Activated CD4-positive, alpha-beta T cell treated with anti-CD3 and anti-CD28 coated beads, Interleukin-2, amount 10 ng/mL, durations not matched to agents 24 days and 14 days (primary cell): ENCODE measurements at places on chromosomes 3 and 15. TPM values are rescaled to one million over a fixed set of nuclear protein-coding genes. Genes with fewer than 3 reads are reported as not detected.
A peak's percentile ranks its signal among the peaks of the same experiment; 100 is the strongest.

Gene A4GNT
- not detected in 2 replicates for total RNA-seq

Gene THAP10
- not detected in 2 replicates for total RNA-seq

Gene CCR1
- 5.9 and 6.7 TPM in 2 replicates for total RNA-seq

Gene EIF4E3
- total RNA-seq: 20.3 and 20.7 TPM in 2 replicates

Gene FOXB1
- 0.54 and 0.68 TPM in 2 replicates for total RNA-seq

Gene LSM3
- 17.4 and 18.0 TPM in 2 replicates for total RNA-seq

- H3K4me3 ChIP-seq: no peak overlapping the region
- DNase-seq: no peak
Observed at GRCh38 chr3:28139288-28139687, 102.1 kb upstream of the CMC1 start.

- H3K4me3 ChIP-seq: no peak overlapping the region
- no peaks in the 10 kb centered on the region for H3K36me3 ChIP-seq
- H3K27me3 ChIP-seq: no peaks in the 10 kb centered on the region
- no peak overlapping the region for H3K27ac ChIP-seq
- DNase-seq: no peak
Observed at GRCh38 chr3:133833267-133833666, 27.7 kb downstream of the SRPRB start.

DNA sequence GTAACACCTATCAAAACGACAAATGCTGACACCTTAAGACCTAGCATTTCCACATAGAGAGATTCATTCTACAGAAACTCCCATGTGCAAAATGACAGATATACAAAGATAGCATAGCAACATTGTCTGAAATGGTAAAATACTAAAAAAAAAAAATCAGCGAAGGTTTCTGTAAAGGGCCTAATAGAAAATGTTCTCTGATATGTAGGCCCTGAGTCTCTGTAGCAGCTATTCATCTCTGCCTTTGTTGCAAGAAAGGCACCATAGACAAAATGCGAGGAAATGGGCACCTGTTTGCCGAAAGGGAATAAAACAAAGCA, 631 bp upstream of the MFGE8 start:
- DNase-seq: no peak
- H3K27ac ChIP-seq: no peak overlapping the region
- H3K4me1 ChIP-seq: peaks cover 17% of the 10 kb centered on the region
- H3K4me3 ChIP-seq: peak overlapping the region; percentile 89
- peaks cover 4% of the 10 kb centered on the region for H3K27me3 ChIP-seq

DNA sequence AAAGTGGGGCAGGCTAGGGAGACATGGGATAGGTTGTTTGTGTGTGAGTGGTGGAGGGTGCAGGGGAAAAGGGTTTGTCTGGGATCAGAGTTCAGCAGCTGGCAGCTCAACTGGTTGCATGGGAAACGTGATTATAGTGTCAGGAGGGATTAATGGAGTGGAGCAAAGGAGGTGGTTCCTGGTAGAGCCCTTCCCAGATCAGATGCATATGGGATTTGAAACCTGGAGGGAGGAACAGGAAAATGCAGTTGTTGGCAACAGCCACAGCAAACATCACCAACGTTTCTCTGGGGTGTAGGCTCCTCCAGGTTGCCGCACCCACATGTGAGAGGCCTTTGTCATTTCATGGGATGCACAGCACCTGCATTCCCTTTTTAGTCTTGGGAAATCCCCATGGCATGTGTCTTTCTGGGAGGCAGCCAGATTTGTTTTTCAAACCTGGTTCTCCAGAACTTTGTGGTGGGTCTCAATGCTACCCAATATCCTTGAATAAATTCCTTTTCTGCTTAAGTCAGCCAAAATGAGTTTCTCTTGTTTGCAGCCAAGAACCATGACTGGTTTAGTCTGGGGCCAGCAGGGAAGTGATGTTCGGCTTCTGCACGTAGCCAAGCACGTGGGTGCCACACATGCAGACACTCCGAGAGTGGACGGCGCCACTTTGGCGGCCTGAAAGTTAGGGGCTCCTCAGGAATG, 61.3 kb downstream of the BDH1 start:
- H3K27me3 ChIP-seq: peaks cover 9% of the 10 kb centered on the region
- DNase-seq: no peak
- H3K27ac ChIP-seq: no peak overlapping the region
- H3K4me1 ChIP-seq: no peaks in the 10 kb centered on the region

DNA sequence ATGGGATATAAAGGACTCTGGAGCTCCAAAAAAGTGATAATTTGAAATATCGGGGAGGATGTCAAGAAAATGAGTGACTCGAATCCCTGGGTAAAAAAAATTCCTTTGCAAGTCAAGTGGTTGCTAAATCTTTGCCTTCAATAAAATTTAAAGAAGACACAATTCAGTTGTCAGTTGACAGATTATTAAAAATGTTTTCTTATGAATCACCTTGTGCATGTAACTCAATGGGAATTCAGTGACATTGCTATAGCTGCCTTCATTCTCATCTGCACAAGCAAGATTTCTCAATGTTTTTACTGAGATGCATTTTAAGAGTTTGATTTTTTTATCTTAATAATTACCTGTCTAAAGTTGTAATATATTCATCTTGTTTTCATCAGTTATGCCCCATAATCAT, 264.0 kb upstream of the IL12A start:
- no peaks in the 10 kb centered on the region for H3K4me1 ChIP-seq
- H3K36me3 ChIP-seq: no peaks in the 10 kb centered on the region
- H3K27me3 ChIP-seq: no peaks in the 10 kb centered on the region
- no peak overlapping the region for H3K27ac ChIP-seq
- DNase-seq: no peak

DNA sequence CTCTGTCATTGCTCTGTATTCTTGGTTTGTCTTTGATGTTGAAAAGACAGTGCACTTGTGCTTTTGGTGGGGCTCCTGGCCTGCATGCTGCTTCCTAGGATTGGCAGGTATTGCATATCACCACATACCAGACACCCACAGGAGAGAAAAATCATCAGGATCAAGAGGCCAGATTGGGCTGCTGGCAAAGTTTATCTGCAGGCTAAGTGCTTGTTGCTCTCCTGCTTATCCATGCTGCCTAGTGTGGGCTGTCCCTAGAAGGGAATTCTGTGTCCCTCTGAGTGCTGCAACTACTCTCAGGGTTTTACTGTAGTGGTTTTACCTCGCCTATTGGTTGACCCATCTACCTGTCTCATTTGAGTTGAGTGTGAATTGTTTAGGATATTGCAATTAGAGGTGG, 833 bp upstream of the SLC22A13 start:
- H3K4me1 ChIP-seq: peaks cover 12% of the 10 kb centered on the region
- H3K36me3 ChIP-seq: peaks cover 8% of the 10 kb centered on the region
- no peak overlapping the region for H3K27ac ChIP-seq
- DNase-seq: no peak
- H3K4me3 ChIP-seq: no peak overlapping the region

DNA sequence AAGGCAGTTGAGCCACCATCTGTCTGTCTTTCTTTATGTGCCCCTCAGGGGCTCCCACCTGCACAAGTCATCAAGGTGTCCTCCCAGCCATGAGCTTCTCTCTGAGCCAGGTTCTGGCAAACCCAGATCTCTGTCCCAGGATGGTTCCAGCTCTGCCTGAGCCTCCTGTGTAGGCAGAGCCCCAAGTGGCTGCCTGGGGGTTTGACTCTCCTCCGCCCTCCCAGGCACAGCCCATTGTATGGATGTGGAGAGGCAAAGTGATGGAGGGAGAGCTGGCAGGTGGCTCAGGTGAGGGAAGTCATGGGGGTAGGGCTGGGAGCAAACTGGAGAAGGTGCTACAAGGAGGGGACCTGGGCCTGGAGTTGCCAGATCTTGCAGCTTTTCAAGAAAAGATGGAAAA, 56.9 kb downstream of the GRIP2 start:
- peaks cover 6% of the 10 kb centered on the region for H3K4me1 ChIP-seq
- no peak overlapping the region for H3K27ac ChIP-seq
- H3K4me3 ChIP-seq: no peak overlapping the region
- peaks cover 37% of the 10 kb centered on the region for H3K36me3 ChIP-seq
- no peaks in the 10 kb centered on the region for H3K27me3 ChIP-seq

- H3K4me3 ChIP-seq: no peak overlapping the region
- H3K36me3 ChIP-seq: peaks cover 38% of the 10 kb centered on the region
- H3K27me3 ChIP-seq: no peaks in the 10 kb centered on the region
- H3K4me1 ChIP-seq: peaks cover 2% of the 10 kb centered on the region
- DNase-seq: no peak
Observed at GRCh38 chr3:130702985-130703384, 43.6 kb downstream of the PIK3R4 start.

GRCh38 chr3:120449701-120450599, 842 bp downstream of the FSTL1 start:
- H3K27me3 ChIP-seq: peaks cover 66% of the 10 kb centered on the region
- peak; percentile 60 for DNase-seq
- peaks cover 7% of the 10 kb centered on the region for H3K4me1 ChIP-seq
- no peaks in the 10 kb centered on the region for H3K36me3 ChIP-seq

GRCh38 chr3:165339753-165340152, 143.6 kb upstream of the SLITRK3 start:
- H3K27ac ChIP-seq: no peak overlapping the region
- H3K36me3 ChIP-seq: no peaks in the 10 kb centered on the region
- H3K27me3 ChIP-seq: no peaks in the 10 kb centered on the region
- no peaks in the 10 kb centered on the region for H3K4me1 ChIP-seq

GRCh38 chr3:175105066-175105465, 245.9 kb downstream of the NAALADL2 start:
- H3K36me3 ChIP-seq: no peaks in the 10 kb centered on the region
- no peaks in the 10 kb centered on the region for H3K27me3 ChIP-seq
- H3K27ac ChIP-seq: no peak overlapping the region
- no peaks in the 10 kb centered on the region for H3K4me1 ChIP-seq

DNA sequence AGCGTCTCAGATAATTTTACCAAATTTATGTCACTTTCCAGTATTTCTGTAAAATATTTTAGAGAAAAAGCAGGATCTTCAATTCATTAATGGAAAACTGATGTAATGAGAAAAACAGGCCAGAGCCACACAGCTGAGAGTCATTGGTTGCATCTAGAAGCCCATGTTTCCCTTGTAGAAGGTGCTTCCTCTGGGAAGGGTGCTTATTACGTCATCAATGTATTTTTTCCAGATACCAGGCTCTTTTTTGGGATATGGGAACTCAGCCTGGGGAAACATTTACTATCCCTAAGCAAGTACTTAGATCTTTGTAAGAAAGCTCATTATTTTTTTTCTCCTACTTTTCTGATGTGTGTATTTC, 89.1 kb upstream of the PHLDB2 start:
- H3K27ac ChIP-seq: no peak overlapping the region
- no peaks in the 10 kb centered on the region for H3K36me3 ChIP-seq
- no peaks in the 10 kb centered on the region for H3K4me1 ChIP-seq
- H3K27me3 ChIP-seq: no peaks in the 10 kb centered on the region

DNA sequence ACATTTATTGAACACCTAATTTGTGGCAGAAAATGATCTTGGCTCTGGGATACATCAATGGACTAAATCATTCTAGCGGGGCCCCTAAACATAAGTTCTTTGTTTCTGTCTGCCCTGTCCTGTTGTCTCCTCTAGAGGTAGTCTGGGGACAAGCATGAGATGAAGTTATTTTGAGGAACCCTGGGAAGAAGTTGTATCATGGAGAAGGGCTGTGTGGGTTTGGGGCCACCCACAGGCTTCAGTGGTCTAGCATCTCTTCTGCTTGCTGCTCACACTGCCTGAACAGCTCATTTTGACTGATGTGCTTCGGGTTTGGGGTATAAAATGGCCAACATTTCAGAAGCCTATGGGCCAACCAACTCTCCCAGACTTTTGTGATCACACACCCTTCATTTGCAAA, 50.3 kb upstream of the OSBPL11 start:
- DNase-seq: no peak
- H3K27me3 ChIP-seq: peaks cover 2% of the 10 kb centered on the region
- no peaks in the 10 kb centered on the region for H3K36me3 ChIP-seq
- H3K4me1 ChIP-seq: no peaks in the 10 kb centered on the region

- H3K4me1 ChIP-seq: peaks cover 17% of the 10 kb centered on the region
- DNase-seq: no peak
- peaks cover 41% of the 10 kb centered on the region for H3K27me3 ChIP-seq
- H3K27ac ChIP-seq: no peak overlapping the region
- no peak overlapping the region for H3K4me3 ChIP-seq
Observed at GRCh38 chr15:52292780-52293392, 2.7 kb downstream of the MYO5C start.
